ENCODE measurements at places on chromosomes 5 and 9. TPM values are rescaled to one million over a fixed set of nuclear protein-coding genes. Genes with fewer than 3 reads are reported as not detected.

The FBP2 gene
- total RNA-seq, result 0.29 TPM

The POU5F2 gene
- 4.9 TPM for total RNA-seq

The SLC4A9 gene
- 0.13 TPM for total RNA-seq

The PCDHGC4 gene
- total RNA-seq, result 3.6 TPM

The PSD2 gene
- total RNA-seq, result 0.21 TPM

All from ureter (tissue), 1 donor.